ENCODE measurements at places on chromosomes 12 and 14.

DNA sequence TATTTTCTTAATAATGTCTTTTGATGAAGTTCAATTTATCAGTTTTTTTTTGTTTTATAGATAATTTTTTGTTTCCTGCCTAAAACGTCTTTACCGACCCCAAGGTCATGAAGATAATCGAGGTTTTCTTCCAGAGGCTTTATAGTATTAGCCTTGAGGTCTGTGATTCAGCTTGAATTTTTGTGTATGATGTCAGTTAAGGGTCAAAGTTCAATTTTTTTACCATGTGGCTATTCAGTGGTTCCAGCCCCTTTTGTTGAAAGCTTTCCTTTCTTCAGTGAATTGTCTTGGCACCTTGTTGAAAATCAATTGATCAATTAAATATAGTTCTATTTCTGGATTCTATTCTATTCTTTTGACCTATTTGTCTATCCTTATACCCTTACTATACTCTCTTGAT lies 3.2 kb upstream of the MGST1 start:
- no peak for DNase-seq

DNA sequence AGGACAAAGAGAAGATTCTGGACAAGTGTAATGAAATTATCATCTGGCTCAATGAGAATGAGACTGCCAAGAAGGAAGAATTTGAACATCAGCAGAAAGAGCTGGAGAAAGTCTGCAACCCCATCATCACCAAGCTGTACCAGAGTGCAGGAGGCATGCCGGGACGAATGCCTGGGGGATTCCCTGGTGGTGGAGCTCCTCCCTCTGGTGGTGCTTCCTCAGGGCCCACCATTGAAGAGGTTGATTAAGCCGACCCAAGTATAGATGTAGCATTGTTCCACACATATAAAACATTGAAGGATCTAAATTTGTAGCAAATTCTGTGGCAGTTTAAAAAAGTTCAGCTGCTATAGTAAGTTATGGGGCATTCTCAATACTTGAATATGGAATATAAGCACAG lies 174.3 kb upstream of the CCND2 start:
- no peak for DNase-seq

DNA sequence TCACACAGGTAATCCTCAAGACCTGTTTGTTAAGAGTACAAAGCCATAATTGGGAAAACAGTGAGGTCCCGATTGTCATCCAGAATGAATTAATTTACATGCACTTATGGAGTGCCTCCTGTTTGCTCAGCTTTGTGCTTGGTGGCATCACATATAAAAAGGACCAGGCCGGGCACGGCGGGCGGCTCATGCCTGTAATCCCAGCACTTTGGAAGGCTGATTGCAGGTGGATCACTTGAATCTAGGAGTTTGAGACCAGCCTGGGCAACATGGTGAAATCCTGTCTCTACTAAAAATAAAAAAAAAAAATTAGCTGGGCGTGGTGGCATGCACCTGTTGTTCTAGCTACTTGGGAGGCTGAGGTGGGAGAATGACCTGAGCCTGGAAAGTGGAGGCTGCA lies 247.4 kb downstream of the CACNA1C start:
- DNase-seq: no peak

GRCh38 chr12:48028541-48029431 lies 24.5 kb upstream of the COL2A1 start:
- DNase-seq: no peak

DNA sequence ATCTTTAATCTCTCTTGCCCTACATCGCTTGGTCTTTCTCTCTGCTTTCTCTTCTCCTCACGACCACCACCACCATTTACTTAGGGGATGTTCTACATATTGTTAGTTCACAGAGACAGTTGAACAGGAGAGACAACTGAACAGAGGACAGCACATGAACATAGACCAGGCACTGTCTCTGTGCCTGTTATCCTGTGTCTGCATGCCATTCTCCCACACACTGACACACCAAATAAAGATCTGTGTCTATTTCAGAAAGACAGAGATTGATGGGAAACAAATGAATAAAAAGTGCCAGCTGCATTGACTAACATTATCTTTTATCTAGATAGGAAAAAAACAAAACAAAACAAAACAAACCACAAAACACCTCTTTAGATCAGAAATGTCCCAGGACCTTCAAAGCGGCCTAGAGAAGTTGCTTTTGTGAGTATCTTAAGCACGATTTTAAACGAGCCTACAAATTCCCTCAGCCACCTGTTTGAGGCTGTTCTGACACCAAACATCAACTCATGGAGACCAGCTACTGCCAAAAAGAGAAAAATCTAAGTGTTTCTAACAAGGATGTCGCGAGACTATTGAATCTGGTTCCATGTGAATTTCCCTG lies 77.6 kb upstream of the PARP11 start:
- DNase-seq: no peak

GRCh38 chr12:103282124-103282523 lies 213.6 kb downstream of the C12orf42 start:
- no peak for DNase-seq

DNA sequence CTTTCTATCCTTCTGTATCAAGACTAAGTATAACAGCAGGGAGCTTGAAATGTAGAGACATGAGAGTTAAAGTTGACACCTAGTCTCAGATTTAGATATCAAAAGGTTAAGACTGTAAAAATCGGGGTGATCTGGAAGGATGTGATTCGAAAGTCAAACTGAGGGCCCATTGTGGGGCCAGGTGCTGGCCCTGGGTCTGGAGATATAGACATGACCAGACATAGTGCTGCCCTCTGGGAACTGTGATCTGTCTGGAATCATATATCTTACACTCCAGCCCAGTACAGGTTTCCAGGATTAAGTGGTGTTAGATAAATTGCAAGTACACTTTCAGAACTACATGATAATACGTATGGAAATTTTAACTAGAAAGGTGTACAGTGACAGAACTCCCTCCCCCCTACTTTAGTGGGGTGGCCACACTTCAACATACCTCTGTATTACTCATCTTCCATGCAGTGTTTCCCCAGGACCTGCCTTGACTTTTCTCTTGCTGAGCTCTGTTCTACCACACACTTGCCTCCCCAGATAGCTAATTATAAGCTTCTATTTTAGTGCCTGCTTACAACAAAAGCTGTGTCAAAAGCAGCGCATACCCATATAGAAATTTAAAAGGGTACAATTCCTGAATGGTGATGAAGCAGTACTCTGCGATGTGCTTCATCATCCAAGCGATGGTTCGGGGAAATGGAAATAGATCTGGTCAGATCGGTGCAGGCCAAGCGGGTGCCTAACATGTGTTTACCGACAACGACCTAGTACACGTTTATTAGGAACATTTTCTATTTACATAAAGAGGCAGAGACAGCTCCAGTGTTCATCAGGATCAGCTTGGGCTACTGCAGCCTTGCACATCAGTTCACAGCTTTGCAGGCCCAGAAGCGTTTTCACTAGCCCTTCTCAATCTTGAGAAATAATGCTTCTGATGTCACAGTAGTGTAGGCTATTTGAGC lies 68.7 kb downstream of the ARF6 start:
- no peak for DNase-seq

GRCh38 chr14:81453166-81453766 lies 53.1 kb upstream of the STON2 start:
- peak; percentile 38 for DNase-seq

- DNase-seq: no peak
Measured at GRCh38 chr12:82873951-82874350, 187.2 kb downstream of the TMTC2 start.

DNA sequence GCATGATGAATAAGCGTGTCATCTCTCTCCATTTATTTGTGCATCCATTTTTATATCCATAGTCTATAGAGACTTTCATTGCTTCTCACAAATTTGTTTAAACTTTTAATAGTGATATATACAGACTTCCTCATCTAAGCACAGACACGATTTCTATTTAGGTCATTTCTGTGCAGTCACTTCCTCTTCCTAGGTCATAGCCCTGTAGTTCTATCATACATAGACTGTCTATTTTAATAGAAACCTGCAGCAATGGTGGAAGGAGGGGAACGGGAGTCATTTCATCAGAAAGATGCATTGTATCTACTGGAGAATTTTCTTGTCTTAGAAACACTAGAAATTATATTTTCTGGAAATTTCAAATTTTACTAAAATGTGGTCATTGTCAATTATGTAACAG lies 133.4 kb upstream of the FGD4 start:
- DNase-seq: no peak

DNA sequence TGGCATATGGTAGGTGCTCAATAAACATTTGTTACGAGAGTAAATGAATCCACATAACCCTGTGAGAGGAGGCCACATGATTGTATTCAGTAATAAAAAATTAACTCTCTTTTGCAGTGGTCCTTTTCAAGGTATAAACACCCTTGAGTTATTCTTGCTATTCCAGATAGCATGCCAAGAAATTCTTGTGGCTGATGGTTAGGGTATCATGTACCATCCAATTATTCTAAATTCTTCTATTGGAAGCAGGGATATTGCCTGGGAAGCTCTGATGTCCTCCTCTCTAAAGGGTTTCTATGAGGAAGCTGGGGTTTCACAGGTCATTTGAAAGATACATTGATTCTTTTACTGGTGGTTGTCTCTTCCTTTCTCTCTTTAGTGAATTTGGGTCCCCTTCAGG lies 10.1 kb downstream of the AKAP6 start:
- no peak for DNase-seq

DNA sequence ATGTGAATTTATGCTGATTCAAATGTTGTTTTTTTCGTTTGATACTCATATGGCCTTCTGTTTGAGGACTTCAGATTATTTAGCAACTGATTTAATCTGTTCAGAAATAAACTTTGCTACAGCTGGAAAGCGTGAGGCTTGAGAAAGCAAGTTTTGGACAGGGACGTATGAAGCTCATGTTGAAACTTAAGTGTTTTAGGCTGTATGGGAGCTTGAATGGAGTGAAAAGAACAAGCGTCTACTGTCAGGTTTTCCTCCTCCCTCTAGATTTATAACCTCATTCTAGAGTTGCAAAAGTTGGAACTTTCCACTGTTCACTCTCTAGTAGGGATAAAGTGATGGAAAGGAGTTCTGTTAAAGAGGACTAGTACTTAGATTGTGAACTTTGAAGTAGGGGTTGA lies 1.0 kb downstream of the PRPF39 start:
- DNase-seq: no peak

GRCh38 chr14:98198385-98198784 lies 1073.6 kb downstream of the BCL11B start:
- no peak for DNase-seq

DNA sequence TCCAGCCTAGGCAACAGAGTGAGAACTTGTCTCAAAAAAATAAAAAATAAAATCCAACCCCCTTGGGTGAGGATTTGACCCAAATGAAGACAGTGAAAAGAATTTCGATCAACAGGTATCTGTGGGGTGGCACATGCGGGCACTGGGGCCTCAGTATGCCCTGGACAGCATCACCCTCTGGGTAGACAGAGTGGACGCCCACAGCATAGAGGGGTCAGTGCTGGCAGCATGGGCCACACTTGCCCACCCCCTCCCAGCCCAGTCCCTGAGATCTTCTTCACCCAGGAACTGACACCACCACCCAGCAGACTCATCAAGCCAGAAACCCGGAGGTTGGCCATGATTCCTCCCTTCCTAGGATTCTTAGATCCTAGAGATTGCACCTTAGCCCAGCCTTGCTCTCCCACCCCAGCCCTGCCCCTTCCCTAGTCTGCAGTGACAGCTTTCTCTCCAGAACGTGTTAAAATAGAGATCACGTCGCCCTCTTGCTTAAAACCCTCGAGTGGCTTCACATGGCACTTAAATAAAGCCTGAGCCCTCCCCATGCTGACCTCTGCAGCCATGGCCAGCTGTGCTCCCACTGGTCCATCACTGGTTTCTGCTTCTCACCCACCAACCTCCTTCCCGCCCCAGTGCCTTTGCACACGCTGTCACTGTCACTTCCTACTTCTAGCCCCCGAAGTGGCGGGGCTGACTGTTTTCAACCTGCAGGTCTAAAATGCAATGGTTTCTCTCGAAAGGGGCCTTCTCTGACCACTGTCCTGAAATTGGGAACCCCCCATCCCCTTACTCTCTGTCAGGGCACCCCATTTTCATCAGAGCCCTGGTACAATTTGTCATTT lies 26.2 kb upstream of the DYNC1H1 start:
- no peak for DNase-seq

DNA sequence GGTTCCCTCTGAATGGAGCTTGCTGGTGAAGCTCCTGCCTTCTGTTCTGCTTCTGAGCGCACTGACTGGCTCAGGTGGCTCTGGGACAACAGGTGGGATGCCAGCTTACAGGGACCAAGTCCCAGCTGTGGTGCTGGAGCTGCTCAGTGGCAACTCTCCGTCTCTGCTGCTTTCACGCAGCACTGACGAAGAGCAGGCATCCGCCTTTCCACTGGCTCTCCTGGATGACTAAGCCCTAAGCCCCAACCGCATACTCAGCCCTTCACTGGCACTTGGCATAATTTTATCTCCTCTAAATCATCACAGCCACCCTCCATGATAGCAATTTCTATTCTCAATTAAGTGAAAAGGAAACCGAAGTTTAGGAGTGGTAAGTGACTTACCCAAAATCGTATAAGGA lies 3.7 kb upstream of the RTL1 start:
- DNase-seq: no peak

DNA sequence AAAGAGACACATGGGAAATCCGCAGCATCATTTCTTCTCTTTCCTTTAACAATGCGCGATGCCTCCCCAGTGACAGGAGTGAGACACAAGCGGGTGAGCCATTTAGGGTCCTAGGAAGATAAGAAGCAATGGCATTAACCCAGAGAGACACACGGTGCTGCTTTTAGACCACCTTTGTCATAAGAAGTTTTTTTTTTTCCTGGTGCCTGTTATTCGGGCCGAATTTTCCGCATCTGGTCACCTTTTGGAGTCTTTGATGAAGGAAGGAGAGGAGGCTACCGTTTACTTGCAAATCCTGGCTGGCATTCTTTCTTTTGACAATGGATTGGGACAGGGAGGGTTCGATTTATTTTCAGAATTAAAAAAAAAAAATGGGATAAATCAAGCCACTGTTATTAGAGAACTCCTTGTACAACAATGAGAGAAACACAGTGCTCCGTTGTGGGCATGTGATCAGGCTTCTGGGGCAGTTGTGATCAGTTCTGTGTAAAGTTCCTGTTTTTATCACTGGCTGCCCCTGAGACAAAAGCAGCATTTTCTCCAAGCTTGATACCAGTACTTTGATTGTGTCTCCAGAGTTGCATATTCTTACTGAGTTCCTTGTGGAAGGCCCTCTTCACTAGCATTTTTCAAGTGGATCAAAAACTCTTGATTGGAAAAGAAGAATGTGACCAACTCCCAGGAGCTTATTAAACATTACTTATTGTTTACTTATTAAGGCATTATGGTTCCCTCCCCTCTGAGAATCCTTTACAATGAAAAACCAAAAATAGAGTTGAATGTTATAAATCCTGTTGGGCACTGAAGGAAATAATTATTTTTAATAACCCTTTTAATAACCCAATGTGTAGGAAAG lies 1.1 kb downstream of the DIP2B start:
- no peak for DNase-seq

GRCh38 chr12:49557917-49558215 lies 10.1 kb downstream of the MCRS1 start:
- no peak for DNase-seq

DNA sequence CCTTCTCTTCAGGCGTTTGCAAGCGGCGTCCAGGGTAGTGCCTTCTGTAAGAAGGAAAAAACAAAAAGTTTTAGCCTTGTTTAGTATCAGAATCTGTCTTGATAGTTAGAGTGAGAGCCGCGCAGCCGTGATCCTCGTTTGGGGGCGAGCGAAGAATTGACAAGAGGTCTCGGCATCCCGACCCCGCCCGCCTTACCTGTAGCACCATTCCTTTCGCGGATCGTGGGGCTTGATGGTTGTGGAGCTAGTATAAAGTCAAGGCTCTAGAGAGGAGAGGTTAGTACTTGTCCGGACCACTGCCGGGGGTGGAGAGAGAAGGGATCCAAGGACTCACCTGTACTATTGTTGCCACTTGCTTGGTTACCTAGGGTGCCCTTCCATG lies 494 bp downstream of the TMTC3 start:
- DNase-seq: no peak

Measured in NT2/D1 (cell line).